ENCODE measurements at places on chromosomes 4 and X.
A peak's percentile ranks its signal among the peaks of the same experiment; 100 is the strongest.

DNA sequence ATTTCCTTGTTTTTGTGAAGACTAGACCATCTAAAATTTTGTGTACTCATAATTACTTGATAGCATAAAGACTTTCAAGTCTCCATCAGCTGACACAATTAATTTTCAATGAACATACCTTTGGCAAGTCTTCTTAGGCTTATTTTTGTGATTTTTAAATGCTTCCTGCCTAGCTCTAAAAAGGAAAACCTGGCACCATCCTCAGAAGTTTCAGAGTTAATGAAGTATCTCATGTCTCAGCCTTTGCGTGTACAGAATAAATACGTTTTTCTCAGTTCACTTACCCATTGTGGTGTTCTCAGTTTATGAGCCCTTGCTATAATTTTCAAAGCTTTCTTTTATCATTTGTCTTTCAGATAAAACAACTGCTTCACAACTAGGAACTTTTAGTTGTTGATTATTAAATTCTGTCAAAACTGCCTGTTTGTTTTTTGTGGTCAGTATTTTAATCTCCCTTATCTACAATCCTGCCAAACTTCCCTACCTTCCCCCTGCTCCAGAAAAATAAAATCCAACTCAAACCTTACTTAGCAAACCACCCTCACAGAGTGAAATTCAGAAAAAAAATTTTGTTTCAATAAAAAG, 21.6 kb downstream of the ADD1 start:
- DNase-seq: no peak

DNA sequence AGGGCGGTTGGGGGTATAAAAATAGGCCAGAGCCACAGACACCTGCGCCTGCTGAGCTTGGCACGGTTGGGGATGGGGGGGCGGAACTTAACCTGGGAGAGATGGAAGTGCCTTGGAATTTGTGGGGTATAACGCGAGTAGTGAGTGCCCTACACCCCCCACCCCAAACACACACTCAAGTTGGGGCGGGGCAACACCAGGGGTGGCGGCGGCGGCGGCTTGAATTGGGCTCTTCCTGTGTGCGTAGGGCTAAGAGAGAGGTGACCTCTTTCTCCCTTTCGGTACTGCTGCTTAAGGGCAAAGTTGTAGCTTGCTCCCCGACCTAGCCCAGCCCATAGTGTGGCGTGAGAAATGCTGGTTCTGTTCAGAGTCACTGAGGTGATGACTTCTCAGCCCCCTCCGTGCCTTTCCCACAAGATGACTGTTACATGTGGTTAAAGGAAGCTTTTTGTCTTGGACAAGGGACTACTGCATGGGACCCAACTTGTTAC, 839 bp downstream of the STK26 start:
- DNase-seq: peak; percentile 21

- DNase-seq: no peak
Observed at GRCh38 chr4:83454686-83455085, 937 bp downstream of the HELQ start.

DNA sequence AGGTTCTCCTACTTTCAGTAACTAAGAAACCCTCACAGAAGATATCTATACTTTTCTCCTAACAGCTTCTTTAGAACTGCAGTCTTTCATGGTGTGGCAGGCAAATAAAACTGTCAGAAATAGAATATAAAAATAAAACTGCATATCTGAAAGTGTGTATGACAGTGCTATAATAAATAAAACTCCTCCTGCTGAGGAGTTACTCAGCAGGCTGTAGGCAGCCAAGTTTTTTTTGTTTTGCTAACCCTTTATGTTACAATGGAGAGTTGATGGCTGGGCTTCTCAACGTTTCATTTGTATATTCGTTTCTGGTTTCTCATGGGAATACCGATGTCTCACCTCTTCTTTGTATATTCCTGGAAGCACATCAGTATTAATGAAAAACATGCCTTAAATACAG, 18.2 kb upstream of the UGT2B10 start:
- DNase-seq: no peak

DNA sequence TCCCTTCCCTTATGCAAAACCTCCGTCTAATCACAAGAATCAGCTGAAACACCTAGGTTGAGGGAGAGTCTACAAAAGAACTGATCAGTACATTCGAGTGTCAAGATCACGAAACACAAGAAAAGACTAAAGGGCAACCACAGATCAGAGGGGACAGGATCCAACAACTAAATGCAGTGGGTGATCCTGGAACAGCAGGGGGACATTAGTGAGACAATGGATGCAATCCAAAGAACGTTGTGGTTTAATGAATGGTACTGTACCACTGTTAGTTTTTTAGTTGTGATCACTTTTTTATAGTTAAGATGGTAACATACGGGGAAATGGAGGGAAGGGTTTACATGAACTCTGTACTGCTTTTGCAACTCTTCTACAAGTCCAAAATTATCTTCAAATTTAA, 79.2 kb downstream of the RELL1 start:
- DNase-seq: no peak

GRCh38 chrX:9995855-9996339, 28.7 kb downstream of the CLDN34 start:
- DNase-seq: peak; percentile 74

DNA sequence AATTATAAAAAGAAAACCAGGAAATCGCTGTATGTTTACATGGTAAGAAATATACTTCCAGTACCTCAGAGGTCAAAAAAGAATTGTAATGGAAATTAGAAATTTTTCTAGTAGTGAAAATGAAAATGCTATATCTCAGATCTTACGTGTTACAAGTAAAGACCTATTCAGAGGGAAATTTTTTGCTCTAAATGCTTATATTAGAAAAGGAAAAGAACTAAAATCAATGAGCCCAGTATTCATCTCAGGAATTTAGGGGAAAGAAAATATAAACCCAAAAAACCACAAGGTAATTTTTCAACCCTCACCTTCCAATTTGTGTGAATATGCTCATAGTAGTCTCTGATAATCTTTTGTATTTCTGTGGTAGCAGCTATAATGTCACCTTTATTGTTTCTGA, 145.6 kb downstream of the RAP1GDS1 start:
- no peak for DNase-seq

DNA sequence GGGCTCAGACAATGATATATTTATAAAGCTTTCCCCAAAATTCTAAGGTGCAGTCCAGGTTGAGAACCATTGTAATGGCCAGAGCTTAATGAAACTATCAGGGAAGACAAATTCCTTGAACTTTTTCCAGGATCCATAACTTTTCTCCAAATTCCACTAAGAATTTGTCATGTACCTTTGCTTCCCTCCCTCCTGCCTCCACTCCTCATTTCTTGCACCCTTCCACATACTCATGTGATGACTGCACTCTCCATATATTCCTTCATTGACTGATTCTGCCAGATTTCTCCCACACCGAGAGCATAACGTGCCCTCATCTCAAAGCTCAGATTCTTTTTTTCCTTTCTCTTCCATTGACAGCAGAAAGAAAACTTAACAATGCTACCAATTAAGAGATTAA, 20.9 kb upstream of the AMELX start:
- DNase-seq: no peak

- DNase-seq: no peak
Observed at GRCh38 chr4:176660561-176660960, 132.2 kb downstream of the VEGFC start.

- DNase-seq: peak; percentile 36
Observed at GRCh38 chr4:26321373-26322221, 783 bp downstream of the RBPJ start.

DNA sequence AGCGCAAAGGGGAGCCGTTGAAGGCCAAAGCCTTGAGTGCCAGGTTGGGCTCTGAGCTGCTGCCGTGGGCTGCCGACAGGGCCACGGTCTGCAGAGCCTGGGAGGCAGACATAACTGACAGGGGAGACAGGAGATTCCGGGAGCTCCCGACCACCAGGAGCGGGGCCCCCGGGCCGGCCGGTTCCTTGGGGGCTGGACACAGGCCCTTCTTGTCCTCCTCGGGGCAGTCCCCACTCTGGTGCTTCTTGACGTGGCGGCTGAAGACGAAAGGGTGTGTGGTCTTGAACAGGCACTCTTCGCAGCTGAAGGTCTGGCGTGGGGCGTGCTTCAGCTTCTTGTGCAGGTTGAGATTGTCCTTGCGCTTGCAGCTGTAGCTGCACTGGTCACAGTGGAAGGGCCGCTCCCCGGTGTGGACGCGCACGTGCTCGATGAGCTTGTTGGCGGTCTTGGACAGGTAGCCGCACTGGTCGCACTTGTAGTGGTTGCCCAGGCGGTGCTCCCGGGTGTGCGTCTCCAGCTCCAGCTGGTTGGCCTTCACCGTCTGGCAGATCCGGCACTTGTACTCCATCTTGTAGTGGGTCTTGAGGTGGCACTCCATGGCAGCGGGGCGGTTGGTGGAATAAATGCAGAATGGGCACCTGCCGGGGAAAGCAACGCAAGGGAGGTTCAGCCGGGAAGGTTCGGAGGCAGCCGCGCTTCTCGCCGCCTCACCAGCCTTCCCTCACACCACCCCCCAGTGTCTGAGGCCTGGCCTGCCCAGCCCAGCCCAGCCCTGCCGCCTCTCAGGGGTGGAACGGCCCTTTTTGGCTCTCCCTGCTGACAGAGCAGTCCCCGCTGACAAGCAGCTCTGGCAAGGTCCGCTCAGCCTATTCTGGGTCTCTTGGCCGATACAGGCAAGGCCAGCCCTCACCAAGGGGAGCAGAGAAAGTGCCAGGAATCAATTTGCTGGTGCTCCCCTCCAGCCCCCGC, 81.3 kb downstream of the C4orf51 start:
- no peak for DNase-seq

GRCh38 chrX:124274438-124275181, 57.9 kb upstream of the TEX13D start:
- DNase-seq: no peak

- DNase-seq: no peak
Observed at GRCh38 chr4:116736756-116737155, 348.6 kb downstream of the TRAM1L1 start.

- no peak for DNase-seq
Observed at GRCh38 chr4:138868562-138868961, 147.0 kb upstream of the NOCT start.

DNA sequence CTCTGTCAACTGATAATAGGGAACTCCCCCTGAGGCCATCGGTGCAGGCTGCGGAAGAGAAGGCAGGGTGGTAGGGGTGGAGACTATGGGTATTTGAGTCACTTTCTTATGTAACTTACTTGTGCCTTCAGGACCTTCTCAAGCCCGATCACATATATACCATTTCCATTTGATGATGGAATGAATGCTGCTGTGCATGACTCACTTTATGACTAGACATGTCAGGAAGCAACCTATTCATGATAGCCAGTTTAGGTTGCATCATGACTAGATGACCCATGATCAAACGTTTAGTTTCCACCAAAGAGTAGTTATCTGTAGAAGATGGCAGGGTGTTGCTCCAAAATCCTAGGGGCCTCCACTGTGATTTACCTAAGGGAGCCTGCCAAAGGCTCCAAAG, 435.5 kb downstream of the DTHD1 start:
- DNase-seq: no peak

- DNase-seq: no peak
Observed at GRCh38 chrX:97344724-97345123, 461.0 kb downstream of the RPA4 start.

DNA sequence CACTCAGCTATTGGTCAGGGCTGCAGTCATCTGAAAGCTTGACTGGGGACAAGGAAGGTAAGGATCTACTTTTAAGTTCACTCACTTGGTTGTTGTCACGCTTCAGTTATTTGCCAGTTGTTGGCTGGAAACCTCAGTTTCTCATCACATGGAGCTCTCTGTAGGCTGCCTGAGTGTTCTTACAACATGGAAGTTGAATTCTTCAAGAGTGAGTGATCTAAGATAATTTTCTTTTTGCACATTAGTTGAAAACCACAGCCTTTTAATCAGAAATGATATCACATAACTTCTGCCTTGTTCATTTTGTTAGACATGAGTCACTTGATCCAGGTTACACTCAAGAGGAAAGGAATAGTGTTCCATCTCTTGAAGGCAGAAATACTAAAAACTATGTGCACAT, 552.7 kb downstream of the RAPGEF2 start:
- DNase-seq: no peak

- DNase-seq: no peak
Observed at GRCh38 chr4:41839916-41840854, 91.7 kb upstream of the PHOX2B start.

DNA sequence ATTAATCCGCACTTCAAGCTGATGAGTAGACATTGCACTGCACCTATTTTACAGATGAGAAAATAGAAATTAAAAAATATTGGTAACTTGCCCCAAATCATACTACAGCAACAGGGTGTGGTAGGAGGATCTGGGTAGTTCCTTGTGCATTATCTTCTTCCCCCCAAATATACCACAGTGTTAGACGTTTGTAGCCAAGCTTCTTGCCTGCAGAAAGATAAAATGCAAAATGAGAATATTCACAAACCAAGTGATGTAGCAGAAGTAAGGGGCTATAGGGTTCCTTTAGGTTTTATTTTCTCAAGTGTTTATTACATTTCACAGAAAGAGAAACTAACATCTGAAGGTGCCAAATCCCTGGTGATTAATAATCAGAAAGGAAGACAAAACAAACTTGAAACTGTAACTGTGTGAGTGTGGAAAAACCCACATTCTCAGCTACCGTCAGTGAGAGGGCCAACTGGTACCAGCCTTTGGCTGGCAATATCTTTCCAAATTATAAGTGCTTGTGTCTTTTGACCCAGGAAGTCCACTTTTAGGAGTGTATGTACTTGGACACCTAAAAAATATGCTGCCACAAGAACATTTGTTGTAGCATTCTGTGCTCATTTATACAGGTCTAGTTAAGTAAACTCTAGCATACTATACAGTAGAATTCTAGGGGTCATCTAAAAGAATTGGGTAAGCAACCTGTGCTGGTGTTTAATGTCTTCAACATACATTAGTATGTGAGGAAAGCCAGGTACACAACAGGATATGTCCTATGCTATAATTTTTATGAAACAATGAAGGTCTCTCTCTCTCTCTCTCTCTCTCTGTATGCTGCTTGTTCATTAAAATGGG, 6.7 kb upstream of the CD38 start:
- DNase-seq: no peak

DNA sequence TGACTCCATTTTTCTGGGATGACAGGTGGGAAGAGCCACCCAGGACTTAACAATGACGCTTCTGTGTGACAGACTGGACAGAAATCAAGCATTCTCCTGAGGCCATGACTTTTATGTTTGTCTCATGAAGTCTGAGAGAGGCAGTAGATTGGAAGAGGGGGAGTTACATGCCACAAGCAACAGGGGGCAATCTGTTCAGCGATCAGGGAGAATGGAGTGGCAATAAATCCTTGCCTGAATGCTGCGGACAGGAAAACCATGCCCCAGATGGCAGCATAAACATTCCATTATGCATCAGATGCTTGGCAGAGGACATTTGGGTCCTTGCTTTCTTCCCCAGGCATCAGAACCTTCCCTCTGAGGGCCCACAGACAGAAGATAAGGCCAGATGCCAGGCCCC, 312.4 kb upstream of the DIPK2B start:
- DNase-seq: no peak

DNA sequence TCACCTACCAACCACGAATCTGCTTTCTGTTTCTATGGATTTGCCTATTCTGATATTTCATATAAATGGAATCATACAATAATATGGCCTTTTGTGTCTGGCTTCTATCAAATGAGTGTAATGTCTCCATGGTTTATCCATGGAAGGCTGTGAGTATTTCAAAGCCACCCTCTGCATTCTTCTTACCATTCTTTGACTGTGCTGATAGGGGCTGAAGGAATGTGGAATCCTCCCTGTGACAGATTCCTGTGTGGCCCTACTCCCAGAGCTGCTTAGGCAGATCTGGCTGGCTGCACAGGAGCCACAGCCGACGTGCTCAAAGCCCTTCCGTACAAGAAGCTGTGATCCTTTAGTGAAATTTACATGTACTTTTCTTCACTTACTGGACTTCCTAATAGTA, 163.2 kb downstream of the HS6ST2 start:
- no peak for DNase-seq
